ENCODE measurements at places on chromosomes 6 and 20.
A peak's percentile ranks its signal among the peaks of the same experiment; 100 is the strongest.

GRCh38 chr6:145699462-145699861, 35.9 kb downstream of the EPM2A start:
- DNase-seq, result no peak

DNA sequence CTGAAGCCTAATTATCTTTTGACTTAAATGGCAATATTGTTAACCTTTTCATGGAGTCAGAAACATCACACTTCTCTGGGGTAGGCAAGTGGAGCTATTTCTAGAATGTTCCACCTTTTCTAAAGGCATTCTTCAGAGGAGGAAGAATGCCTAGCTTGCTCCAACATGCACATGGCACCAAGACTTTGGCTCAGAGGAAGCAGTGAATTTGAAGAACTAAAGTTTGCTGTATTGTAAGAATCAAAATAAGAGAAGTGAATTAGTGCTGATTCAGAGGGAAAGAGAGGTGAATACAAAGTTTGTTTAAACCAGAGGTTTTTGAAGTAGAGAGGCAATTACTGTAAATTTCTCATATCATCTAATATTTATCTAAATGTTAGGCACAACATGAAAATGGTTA, 92.2 kb downstream of the SOBP start:
- no peak for DNase-seq

DNA sequence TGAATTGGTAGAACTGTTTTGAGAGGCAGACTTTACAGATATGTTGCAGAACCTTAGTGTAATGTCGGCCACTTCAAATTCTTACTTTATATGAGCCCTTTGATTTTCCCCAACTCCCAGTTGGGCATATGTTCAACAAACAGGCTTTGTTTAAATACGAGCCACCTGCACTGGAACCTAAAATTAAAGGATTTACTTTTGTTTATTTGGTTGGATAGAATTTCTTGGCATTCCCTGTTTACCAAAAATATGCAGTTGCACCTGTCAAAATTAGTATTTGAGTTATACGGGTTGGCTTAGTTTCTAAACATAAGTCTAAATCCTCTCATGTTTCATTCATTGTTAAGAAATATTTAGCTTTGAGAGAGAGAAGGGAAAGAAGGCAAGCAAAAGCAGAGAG, 2.4 kb upstream of the GLYATL3 start:
- DNase-seq, result peak; percentile 15

- no peak for DNase-seq
These were observed 778.4 kb upstream of the GJE1 start for GRCh38 chr6:141354191-141354955.

- DNase-seq, result peak; percentile 68
These were observed 87.8 kb downstream of the DHX35 start for GRCh38 chr20:39049684-39050554.

- DNase-seq, result no peak
These were observed 636.3 kb upstream of the IMPG1 start for GRCh38 chr6:76708641-76709331.

DNA sequence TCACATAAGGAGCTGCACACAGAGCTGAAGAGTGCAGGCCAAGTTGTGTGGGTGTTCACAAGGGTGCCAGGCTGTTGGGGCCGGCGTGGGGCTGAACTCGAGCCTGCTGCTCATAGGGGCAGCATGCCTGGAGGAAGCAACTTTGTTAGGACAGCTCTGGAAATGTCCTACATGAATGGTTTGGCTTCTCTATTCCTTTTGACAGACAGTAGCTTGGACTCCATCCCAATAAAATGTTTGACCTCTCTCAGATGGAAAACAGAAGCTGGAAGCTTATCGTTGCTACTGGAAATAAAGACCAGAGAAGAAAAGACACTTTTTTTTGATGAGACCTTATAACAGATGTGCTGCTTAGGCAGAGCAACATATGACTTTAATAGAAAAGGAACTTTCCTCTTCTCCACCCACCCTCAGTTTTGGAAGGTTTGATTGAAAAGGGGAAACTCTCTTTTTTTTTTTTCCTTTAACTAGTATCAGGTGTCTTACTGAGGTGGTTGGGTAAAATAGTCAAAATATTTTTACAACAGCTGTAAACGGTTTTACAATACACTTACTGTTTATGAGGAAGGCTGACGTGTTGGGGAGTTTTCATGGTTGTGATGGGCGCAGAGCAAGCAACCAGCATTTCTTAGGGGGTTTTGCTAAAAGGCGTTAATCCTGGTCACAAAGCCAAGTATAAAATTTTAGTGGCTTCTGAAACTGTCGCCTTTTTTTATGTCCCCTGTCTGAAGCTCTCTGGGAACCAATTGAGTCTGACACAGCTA, 80.7 kb upstream of the EEF1E1 start:
- no peak for DNase-seq

DNA sequence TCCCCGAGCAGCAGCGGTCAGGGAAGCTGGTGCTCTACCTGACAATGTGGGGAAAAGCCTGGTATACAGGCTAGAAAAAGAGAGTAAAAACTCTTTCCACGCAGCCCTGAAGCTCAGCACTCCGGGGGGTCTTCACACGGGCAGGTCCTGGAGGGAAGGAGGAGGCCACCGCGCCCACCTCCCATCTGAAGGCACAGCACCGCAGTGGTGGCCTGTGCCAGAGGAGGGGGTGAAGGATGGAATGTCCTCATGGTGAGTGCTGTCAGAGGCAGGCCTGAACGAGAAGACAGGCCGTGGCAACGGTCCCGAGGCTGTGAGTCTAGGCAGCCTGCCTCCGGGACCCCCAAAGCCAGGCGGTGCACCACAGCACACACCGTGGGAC, 5.8 kb downstream of the SLC2A4RG start:
- DNase-seq, result no peak

GRCh38 chr6:125693480-125693879, 56.0 kb upstream of the HEY2 start:
- no peak for DNase-seq

DNA sequence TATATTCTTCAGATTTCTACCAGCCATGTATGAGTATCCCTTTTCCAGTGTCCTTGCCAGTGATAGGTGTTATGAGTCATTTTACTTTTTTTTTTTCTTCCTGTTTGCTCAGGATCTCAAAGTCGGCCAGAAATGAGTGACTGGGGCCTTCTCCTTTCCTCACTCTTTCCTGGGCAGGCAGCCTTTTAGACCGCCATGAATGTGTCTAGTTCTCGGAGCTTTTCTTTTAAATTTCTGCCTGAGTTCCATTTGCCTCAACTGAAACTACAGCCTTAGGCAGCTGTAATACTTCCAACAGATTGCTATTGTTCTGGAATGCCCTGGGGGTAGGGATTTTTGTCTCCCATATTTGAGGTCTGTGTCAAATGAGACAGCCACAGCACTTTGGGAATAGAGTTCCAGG, 83.7 kb downstream of the STXBP5 start:
- no peak for DNase-seq

DNA sequence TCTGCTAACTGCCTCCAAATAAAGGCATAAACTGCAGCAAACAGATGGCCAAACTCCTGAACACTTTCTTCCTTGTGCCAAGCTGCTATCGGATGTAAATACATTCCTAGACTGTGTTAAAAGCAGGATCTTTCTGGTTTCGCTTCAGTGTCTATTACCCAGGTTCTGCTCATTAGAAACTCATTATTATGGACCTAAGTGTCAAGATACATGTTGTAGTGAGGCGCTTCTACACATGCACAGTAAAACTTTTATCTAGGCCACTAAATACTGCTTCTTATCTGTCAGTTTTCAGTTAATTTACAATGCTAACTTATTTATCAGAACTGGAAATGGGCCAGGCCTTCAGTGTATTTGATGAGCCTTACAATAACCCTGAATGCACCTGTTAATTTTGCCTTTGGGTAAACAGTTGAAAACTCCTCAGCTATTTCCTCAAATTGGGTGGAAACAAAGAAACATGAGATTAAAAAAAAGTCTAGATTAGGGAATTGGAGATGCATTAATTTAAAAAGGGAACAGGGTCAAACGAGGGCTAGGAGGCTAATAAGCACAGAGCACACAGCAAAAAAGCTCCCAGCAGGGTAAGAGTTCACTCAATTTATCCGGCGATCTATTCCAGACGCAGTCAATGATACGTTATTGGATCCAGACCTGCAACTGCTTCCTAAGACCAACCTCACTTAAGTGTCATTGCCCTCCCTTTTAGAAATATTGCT, 240.6 kb downstream of the FOXC1 start:
- no peak for DNase-seq

- no peak for DNase-seq
These were observed 92.4 kb upstream of the CD83 start for GRCh38 chr6:14025160-14025559.
